ENCODE measurements at places on chromosomes 3 and 15. TPM values are rescaled to one million over a fixed set of nuclear protein-coding genes. Genes with fewer than 3 reads are reported as not detected.

MED12L gene
- total RNA-seq: 0.15 TPM

- no peak for DNase-seq
Measured at GRCh38 chr3:177772908-177773557, 575.8 kb upstream of the TBL1XR1 start.

- peak; percentile 60 for DNase-seq
Measured at GRCh38 chr3:99872923-99873254, 55.2 kb downstream of the CMSS1 start.

DNA sequence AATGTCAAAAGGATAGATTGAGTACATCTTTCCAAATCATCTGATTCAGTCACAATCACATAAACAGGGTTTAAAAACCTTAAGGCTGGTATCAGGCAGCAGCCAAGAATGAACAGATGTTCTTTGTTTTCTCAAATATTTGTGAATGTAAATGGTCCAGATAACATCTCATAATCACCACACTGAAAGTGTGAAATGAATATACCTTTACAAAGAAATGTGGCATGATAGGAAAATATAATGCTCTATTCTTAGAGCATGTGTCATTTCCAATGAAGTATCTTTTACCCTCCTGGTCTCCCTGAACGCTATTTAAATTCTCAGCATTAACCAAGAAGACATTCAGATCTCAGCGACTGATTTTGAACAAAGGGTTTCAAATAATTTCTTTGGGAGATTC is 8.8 kb upstream of the ACTC1 start:
- no peak for DNase-seq

GRCh38 chr15:86550075-86550474 is 470.4 kb downstream of the AGBL1 start:
- DNase-seq: no peak

DNA sequence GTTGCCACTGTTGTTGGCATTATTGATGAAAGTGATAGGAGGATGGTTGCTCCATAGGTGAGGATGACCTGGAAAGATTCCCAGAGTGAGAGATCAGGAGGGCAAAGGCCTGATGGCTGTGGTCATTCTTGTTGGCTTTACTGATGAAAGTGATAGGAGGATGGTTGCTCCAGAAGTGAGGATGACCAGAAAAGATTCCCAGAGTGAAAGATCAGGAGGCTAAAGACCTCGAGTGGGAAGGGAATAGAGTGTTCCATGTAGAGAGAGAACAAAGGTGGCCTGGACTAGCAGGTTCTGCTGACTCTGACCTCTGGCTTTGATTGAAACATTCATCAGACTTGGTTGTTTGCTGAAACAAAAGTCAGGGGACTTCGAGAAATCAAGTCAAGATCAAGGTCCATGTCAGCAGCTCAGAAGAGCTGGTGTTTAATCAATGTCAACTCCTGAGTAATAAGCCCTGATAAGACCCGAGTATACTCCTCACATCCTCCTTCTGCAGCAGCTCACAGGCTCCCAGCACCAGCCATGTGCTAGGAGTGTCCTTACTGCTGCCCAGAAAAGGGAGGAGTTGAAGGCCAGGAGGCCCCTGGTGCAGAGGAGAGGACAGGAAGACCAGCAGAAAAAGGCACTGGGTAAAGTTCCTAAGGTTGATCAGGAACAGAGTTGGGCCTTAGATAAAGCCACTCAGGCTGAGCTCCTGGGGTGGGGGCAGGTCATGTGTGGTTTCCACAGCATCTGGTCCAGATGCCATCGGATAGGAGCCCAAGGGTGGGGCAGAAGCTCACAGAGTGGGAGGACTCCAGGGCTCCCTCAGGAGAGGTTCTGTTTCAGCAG is 19.9 kb downstream of the CYP8B1 start:
- no peak for DNase-seq

DNA sequence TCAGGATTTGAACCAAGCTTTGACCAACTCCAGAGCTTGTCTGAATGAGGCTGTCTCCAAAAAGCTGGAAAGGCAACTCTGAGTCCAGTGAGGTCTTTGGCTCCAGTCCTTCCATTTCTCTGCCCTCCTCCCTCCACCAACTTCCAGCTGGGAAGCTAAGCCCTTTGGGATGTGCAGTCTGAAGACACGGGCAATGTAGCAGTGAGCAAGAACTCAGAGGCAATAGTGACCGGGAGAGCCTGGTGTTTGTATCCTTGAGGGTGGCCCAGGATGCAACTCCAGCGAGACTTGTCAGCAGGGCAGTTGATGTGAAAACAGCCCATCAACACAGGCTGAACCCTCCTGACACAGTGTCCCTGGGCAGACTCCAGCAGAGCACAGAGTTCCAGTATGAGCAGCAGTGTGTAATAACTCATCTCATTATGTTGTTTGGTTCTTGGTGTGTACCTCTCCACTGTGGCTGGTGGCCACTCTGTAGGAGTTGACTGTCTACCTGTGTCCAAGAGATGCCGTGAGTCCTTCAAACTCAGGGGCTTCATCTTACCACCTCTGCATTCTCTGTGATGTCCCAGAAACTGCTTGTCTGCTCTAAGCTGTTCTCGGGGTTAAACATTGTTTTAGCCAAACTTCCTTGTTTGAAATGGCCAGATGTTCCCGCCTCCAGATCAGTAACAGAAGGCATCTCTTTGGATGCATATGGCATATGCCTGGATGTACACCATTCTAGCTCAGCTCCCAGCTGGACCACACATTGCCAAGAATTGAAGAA is 6.6 kb downstream of the CDCP1 start:
- no peak for DNase-seq

DNA sequence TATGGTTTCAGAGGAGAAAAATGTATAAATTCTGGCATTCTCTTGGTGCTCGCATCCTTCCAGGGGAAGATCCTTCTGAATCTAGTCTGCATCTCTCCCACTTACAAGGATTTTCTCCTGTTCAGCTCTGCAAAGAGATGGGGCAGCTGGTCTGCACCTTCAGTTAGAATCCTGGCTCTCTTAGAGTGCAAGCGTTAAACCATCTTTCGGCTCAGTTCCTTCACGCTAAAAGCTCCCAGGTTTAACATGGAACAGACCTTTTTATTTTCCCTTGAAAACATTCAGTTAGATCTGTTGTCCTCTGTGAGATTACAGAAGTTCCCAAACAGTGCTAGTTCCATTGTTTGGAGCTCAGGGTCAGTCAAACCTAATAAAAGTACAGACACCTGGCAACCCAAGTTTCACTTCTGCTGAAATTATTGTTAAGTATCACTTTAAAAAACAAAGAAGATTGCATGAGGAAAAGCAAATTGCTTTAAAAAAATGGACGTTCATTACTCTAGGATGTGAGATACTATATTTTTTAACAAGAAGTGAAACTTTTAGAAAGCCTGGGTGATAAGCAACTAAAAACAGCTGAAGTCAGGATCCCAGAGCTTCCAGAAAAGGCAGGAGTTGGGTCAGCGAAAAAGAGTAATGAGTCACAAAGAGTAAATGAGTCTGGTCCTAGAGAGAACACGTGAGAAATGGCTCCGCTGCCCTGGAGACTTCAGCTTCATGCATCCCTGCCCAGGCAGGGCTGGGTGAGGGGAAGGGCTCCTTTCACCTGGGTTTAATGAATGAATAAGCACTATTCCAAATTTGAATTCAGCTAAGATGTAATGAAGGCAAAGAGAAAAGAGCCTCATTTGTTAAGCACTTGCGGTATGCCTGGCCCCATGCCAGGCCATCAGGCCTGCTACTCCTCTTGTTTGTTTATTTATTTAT is 63.3 kb downstream of the ABTB1 start:
- peak; percentile 94 for DNase-seq

Measured in M059J (cell line).